ENCODE measurements at places on chromosomes 6 and 20.

DNA sequence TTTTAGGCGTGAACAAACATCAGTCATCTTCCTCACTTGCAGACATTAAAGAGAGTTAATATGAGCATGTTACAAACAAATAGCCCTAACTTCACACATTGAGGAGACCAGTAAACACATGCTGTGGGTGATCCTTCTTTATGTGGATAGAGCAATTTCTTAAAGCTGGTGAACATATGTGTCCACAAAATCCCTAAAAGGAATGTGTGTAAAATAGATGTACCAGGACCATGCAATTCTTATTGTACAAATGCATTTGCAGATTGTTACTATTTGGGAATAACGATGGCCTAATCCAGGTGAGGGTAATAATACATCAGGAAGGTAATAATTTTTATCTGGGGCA, 228.9 kb downstream of the ALDH8A1 start:
- DNase-seq: no peak

DNA sequence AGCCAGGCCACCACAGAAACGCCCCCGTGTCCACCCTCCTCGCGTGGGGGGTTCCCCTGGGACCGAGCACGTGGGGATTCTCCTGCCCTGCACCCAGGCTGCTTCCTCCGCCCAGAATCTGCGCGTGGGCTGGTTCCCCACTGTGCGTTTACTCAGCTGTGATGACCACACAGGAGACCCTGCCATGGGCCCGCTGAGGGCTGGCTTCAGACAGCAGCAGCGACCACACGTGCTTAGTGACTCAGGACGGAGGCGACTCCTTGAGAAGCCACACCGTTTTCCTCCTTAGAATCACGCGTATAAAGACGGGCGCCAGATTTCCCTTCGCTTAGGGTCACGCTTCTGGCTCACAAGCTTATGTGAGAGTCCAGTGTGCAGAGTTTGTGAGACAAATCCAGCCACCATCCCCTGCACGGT, 63.9 kb upstream of the PDE10A start:
- DNase-seq: no peak

GRCh38 chr6:45854149-45854742, 161.4 kb downstream of the CLIC5 start:
- no peak for DNase-seq

GRCh38 chr6:16762550-16763477, 1.6 kb upstream of the ATXN1 start:
- DNase-seq: peak; percentile 14

GRCh38 chr6:46925563-46926253, 4.0 kb upstream of the ADGRF5 start:
- DNase-seq: no peak

DNA sequence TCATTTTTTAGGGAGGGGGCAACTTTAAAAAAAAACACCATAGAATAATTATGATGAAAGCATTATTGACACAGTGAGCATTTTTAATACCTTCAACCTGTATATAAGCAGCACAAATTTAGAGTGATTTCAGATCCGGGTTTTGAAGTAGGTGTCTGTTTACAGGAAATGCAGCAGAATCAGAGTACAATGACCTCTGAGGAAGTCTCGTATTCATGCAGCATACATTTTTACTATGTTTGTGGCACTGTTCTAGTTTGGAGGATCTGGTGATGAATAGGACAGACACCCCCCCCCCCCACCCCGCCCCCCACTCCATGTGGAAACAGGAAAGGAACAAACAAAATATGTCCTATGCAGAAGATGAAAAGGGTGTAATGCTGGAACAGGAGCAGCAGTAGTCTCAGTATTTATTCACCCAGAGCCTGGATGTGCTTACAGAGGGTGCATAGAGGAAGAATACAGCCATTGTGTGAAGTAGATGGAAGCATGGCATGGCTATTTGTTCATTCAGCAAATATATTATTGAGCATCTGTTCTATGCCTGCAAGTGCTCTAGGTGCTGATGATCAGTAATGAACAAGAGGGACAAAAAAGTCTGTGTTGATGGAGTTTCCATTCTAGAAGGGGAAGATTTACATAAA, 19.7 kb downstream of the VAPB start:
- DNase-seq: no peak

GRCh38 chr6:113104951-113105350, 752.2 kb upstream of the MARCKS start:
- DNase-seq: no peak

- no peak for DNase-seq
Measured at GRCh38 chr6:40626886-40627285, 39.7 kb upstream of the LRFN2 start.

GRCh38 chr6:139114746-139115145, 20.1 kb upstream of the HECA start:
- no peak for DNase-seq

GRCh38 chr6:31401403-31401802, 2.0 kb upstream of the MICA start:
- no peak for DNase-seq

GRCh38 chr6:81682858-81683620, 69.4 kb downstream of the TENT5A start:
- DNase-seq: no peak

DNA sequence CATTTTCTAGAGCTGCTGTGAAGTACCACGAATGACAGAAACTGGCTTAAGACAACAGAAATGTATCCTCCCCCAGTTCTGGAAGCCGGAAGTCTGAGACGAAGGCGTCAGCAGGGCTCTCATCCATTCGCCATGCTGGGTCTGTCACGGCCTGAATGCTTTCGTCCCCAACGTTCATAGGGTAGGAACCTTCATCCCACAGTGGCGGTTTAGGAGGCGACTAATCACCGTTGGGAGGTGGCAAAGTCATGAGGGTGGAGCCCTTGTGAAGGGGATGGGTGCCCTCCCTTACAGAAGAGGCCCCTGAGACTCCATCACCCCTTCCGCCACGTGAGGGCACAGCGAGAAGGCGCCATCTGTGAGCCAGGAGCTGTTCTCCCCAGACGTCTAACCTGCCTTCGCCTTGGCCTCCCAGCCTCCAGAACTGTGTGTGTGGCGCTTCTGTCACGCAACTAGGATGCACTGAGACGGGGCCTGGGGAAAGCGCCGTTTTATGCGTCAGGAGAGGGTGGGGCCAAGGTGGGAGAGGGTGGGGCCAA, 250.3 kb downstream of the TTLL2 start:
- DNase-seq: no peak

GRCh38 chr6:35400111-35400510, 52.0 kb upstream of the FANCE start:
- DNase-seq: no peak

GRCh38 chr20:57659517-57660180, 39.4 kb upstream of the ZBP1 start:
- no peak for DNase-seq

DNA sequence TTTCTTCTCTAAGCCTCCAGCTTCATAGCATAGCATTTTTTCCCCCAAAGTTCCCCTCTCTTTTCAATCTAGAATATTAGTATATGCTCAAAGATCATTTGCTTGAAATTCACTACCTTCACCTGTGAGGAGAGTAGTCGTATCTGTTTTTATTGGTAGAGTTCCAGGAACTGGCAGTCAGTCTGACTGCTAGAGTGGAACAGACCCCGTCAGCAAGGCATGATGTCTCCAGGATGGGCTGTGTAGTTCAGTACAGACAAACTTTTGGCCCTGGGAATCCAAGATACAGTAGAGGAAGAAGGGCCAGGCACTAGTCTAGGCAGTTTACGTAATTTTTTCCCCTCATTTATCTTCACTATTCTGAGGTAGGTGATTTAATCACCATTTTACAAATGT, 29.1 kb downstream of the RALY start:
- no peak for DNase-seq

DNA sequence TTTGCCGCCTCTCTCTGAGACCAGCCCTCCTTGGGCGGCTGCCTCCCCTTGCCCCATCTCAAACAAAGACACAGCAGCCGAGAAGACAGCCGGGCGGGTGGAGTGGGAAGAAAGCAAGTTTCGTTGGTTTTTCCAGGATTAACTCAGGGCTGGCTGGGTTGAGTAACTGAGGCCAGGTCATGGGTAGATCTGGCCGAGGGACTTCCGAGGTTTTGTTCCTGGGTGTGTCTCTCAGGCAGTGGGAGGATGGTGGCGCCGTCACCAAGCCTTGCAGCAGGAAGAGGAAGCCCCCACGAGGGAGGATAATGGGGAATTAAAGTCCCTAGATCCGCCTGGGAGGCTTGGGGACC, 167.2 kb downstream of the TTLL2 start:
- DNase-seq: no peak

DNA sequence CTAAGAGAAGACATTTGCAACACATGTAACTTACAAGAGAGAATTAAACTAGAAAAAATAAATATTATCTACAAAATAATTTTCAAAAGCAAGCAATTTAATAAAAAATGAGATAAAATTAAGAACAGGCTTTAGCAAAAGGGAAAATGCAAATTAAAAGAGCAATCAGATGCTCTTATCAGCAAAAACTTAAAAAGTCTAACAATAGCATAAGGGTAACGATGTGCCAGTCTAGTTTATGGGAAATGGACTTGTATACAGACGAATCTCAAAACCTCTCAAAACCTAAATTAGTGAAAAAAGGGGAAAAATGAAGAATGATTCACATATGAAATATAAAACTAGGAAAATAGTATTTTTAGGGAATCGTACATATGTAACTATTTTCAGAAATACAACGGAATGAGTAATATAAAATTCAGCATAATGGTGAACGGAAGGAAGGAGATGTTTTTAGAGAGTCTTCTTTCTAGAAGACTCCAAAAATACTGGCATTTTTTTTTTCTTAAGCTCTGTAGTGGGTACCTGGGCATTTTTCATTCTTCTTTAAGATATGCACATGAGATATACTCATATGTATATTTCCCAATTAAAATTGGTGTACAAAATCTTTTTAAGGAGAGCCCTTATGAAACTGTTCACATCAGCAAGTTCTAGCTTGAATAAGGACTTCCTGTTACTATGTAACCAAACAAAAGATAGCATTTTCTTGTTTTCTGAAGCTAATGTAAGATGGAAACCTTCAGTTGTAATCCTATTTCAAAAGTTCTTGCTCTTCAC, 927 bp upstream of the MANEA start:
- DNase-seq: no peak

DNA sequence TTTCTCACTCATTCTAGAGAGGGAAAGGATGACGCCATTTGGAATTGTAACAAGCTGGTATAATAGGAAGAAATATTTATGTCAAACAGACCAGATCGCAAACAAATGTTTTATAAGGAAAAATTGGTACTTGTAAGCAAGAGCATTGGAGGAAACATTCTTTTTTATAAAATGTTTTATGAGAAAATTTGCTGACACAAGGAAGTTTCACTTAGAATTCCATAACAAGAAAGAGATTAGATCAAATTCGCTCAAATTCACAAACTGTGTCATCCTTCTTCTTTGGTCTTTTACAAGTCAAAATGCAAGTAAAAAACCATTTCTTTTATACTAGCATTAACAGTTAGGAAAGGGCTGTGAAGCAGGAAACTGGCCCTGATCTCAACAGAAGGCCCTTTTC, 179.9 kb downstream of the TRDN start:
- no peak for DNase-seq

- DNase-seq: no peak
Measured at GRCh38 chr20:40663991-40664880, 24.8 kb downstream of the MAFB start.

GRCh38 chr6:113936093-113936934, 34.6 kb downstream of the HDAC2 start:
- DNase-seq: no peak

GRCh38 chr6:129544892-129545612, 164.9 kb downstream of the ARHGAP18 start:
- DNase-seq: no peak

DNA sequence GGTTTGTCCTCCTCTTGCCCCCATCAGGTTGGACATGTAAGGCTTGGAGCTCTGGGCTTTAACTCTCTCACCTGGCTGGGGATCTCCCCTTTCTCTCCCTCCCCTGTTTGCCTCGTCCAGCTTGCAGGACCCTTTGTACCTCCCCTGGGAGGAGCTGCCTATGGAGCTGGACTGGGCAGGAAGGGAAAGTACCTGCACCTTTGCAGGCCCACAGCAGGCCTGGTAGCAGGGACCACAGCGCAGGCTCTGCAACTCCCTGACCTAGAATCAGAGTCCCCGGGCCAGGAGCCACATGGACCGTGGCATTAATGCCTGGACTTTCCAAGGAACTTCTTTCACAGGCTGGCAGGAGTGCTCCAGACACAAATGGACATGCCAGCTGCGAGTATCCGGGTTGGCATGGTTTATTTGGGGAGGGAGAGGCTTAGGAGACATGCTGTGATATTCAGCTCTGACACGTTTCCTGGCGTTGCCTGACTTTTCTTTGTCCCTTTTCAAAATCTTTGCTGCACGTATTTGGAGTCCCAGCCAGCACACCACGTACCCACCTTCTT, 268.5 kb upstream of the EXOC2 start:
- DNase-seq: no peak

DNA sequence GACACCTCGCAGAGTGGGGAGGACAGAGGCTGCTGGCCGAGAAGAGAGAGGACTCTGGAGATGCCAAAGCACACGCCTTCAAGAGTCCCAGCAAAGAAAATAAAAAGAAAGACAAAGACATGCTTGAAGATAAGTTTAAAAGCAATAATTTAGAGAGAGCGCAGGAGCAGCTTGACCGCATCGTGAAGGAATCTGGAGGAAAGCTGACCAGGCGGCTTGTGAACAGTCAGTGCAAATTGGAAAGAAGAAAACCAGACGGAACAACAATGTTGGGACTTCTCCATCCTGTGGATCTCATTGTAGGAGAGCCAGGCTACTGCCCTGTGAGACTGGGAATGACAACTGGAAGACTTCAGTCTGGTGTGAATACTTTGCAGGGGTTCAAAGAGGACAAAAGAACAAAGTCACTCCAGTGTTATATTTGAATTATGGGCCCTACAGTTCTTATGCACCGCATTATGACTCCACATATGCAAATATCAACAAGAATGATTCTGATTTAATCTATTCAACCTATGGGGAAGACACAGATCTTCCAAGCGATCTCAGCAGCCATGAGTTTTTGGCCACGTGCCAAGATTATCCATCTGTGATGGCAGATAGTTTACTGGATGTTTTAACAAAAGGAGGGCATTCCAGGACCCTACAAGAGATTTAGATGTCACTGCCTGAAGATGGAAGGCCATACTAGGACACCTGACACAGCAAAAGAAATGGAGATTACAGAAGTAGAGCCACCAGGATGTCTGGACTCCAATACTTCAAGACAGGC, 52.2 kb downstream of the REV3L start:
- DNase-seq: no peak

DNA sequence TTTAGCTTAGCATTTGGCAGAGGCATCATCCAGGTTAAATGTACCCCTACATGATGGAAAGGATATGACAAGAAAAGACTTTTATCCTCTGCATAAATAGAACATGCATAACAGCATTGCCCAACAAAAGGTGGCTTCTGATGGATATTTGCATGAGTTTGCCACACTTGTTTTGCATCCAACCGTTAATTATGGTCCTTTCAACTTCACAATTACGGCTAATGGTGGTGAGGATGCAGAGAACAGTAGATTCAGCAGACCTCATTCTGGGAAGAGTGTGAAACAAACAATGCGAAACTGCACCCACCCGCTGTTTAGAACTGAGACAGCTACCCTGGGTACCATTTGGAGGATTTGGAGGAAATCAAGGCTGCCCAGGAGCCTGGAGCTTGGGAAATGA, 690.9 kb upstream of the CHD6 start:
- DNase-seq: no peak

Data from activated naive CD4-positive, alpha-beta T cell (primary cell).